Posterior cingulate gyrus (tissue), 11 donors: ENCODE measurements at places on chromosomes 11 and 22.

DNA sequence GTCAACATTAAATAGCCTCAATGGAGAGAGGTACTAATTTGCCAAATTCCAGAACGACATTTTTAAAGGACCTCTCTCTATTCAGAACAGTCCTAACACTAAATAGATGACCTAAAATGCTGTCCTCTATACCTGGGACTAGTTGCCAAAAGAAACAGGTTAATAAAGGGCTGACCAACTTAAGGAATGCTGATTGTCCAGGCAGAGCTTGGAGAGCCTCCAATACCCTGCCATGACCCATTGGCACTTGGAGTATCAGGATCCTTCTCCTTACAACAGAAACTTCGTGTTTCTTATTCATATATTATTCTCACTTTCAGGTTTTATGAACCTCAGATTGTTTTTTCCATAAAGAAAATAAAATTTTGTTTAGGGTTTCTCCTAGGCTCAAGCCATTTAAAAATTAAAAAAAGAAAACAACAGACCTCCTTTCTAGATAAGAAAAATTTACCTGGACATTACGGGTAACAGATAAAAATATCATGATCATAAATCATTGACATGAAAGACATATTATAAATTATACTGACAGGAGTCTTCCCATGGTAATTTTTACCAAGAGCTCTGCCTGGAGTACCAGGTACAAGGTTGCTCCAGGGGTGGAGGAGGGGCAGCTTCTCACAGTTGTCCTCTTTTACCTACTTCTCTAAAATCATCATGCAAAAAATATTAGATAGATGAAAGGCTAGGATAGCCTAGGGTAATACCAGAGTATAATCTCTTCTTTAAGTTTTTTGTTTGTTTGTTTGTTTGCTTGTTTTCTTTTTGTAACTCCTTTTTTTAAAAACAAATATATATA is 2.0 kb downstream of the LRRC4C start:
- DNase-seq, result no peak

DNA sequence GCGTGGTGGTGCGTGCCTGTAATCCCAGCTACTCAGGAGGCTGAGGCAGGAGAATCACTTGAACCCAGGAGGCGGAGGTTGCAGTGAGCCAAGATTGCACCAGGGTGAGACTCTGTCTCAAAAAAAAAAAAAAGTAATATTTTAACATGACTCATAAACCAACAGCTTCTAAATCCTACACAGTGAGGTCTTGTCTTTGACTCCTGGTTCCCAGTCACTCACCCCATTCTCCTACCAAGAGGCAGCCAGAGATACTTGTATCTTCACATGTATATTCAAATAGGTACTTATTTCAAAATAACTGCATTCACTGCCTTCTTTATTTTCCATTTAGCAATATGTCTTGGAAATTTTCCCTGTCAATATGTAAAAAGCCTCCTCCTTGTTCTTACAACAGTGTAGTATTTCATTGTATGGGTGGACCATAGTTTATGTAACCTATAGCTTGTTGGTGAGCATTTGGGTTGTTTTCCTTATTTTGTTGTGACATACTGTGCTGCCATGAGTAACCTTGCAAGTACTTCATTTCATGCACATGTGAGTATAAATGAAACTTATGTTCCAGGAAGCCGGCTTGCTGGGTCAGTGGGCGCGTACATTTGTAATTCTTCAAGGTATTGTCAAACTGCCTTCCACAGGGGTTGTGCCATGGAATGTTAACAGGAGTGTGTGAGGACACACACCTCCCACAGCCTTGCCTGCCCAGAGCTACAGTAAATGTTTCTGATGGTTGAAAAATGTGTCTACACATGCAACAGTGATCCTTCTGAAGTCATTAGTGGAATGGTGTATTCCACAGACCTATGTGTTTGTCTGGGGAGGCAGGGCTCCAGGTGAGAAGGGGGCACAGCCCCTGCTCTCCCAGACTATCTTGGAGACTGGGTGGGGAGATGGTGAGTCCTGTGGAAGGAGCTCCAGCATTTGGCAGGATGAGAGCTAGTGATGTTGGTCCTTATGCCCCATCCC is 47.9 kb downstream of the OSBP2 start:
- no peak for DNase-seq

DNA sequence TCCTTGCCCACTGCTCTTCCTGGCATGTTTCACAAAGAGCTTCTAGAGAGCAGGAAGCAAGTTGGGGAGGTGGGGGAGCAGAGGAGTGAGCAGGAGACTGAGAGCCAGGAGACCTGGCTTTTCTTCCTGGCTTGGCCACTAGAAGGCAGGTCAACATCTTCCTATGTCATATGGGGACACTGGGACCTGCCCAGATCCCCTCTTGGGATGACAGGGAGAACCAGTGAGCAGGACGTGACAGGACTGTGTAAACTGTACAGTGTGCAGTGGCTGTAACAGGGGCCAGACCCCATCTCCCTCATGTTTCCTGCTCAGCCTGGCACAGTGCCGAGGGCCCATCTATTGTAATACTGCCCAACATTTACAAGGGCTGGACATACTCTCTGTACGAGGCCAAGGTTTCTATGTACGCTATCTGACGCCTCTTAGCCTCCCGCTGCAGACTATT is 29.4 kb downstream of the GDPD5 start:
- DNase-seq, result no peak

GRCh38 chr11:126722956-126723664 is 277.5 kb downstream of the KIRREL3 start:
- no peak for DNase-seq

DNA sequence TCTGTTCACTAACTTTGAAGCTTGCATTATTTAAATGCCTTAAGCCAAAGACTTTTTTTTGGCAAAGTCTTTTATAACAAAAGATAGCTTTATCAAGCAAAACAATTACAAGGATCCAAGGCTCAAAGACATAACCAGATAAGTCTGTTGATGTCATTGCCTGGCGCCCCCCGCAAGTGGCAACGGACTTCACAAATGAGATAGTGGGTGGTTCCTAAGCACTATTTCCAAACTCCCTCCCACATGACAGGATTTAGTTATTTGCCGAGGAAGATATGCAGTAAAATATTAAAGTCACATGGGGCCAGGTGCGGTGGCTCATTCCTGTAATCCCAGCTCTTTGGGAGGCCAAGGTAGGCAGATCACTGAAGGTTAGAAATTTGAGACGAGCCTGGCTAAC is 194.2 kb upstream of the DDI1 start:
- no peak for DNase-seq
